Stimulated activated CD8-positive, alpha-beta memory T cell treated with anti-CD3 and anti-CD28 coated beads, Interleukin-2, amount 100 ng/mL, for 48 hours (primary cell): ENCODE measurements at places on chromosomes 12 and 14.

DNA sequence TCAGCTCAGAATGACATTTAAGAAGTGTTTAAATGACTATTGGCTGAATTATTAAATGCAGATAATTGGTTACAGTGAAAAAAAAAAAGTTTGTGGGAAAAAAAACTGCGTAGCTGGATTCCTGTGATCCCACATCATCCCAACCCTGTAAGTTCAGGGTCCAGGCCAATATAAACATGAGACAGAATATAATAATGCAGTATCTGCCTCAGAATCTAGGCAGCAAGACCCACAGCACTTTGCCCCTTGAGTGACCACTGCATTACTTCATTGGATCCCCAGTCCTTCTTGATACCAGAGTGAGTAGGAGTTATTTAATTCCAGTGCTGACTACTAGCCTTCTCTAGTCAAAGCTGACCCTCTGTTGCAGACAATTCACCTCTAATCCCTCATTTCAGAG lies 272.6 kb downstream of the CCER1 start:
- no peak for DNase-seq

DNA sequence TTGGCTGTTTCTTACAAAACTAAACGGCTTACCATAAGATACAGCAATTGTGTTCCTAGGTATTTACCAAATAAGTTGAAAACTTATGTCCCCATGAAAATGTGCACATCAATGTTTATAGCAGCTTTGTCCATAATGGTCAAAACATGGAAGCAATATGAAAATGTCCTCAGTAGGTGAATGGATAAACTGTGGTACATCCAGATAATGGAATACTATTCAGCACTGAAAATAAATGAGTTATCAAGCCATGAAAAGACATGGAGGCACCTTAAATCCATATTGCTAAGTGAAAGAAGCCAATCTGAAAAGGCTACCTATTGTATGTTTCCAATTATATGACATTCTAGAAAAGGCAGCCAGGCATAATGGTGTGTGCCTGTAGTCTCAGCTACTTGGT lies 40.7 kb downstream of the CFL2 start:
- DNase-seq: no peak

GRCh38 chr14:50859296-50859624 lies 12.6 kb upstream of the ABHD12B start:
- no peak for DNase-seq

DNA sequence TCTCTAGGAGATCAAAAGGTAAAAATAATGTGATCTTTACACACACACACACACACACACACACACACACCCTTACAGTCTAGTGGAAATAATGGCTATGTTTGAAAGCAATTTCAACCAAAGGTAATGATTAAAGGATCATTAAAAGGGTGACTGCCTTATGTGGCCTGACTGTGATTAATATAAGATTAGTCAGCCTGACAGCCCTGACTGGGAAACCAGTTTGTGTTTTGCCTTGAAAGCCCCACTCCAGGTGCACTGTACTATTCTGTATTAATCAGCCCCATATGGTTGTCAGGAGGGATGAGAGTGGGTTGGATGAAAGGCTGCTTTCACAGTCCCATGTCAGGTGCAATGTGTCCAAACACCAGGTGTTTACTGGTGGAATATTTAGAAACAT lies 10.5 kb downstream of the RASSF9 start:
- DNase-seq: no peak

DNA sequence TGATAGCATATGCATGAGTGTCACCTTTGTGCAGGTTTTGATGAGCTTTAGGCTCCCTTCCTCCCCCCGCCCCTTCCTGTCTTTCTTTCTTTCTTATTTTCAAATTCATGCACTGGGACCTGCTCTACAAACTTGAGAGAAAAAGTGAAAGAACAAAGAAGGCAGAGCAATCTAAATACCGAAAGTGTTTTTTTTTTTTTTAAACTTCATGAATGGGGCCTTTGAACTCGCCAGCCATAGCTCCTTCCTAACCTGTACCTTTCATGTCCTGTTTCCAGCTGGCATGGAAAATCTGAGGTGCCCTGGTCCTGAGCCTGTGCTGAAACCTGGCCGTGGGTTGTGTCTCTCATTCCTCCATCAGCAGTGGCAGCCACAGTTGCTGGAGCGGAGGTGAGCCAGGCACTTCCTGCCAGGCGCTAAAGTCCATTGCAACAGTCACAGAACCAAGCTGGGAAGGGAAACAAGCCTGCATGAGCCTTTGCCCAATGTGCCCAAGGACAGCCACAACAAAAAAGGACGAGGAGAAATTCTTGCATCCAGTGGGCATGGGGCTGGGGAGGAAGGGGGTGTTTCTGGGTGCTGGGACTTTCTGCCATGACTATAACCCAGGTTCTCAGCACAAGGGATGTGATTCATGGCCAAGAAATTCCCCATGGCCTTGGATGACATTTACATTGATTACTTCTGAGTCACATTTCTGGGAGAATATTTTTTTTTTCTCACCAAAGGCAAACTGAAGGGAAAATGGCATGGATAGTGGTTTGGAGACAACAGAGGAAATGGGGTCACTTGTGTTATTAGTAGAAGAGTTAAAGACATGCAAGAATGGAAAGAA lies 102.7 kb downstream of the TMEM30B start:
- DNase-seq: peak; percentile 31

DNA sequence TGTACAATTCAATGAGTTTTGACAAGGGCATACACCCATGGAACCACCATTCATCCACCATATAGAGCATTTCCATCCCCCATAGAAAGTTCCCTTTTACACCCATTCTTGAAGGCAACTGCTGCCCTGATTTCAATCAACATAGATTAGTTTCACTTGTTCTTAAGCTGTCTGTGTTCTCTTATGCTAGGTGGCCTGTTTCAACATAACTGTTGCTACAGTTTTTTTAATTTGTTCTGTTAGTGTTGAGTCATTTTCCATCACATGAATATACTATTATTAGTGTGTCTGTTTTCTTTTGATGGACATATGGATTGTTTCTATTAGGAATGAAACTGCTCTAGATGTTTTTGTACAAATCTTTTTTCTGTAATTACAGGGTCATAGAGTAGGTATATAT lies 123.4 kb downstream of the PTPRQ start:
- no peak for DNase-seq

DNA sequence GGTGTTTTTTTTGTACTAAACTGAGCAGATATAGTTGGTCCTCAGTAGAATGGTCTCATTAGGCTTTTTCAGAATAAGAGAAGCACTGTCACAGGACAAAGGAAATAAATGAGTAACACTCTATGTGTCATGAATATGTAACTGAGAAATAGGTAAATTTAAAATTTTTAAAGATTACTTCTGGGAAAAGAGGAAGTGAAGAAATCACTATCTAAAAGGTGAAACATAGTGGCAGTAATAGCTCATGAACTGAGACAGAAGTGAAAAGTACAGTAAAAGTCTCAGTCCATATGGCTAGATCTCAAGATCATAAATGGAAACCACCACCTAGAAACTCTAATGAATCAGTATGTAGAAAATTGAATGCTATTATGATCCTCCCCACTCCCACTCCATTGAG lies 89.3 kb upstream of the TTC7B start:
- DNase-seq: no peak

GRCh38 chr12:14924541-14924940 lies 13.8 kb downstream of the ERP27 start:
- no peak for DNase-seq

- no peak for DNase-seq
Observed at GRCh38 chr14:28762303-28762954, 4.2 kb upstream of the FOXG1 start.

GRCh38 chr12:24929953-24930352 lies 18.9 kb downstream of the BCAT1 start:
- DNase-seq: no peak
